ENCODE measurements at places on chromosomes 6 and 20.

DNA sequence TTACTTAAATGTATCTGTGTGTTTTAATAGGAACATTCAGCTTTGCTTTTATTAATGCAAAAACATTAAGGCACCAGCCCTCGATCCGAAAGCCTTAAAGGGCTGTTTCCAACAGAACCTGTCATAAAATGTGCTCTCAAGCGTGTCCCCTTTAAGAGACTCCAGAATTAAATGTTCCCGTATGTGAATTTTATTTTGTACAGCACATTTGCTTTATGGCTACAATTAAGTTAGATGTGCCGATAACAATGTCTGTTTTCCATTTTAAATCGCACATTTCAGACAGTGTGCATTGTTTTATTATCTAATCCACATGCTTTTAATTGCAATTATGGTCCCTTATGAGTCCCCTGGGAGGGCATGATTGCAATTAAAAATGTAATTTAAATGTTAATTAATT, 198.9 kb downstream of the TSHZ2 start:
- no peak for DNase-seq

DNA sequence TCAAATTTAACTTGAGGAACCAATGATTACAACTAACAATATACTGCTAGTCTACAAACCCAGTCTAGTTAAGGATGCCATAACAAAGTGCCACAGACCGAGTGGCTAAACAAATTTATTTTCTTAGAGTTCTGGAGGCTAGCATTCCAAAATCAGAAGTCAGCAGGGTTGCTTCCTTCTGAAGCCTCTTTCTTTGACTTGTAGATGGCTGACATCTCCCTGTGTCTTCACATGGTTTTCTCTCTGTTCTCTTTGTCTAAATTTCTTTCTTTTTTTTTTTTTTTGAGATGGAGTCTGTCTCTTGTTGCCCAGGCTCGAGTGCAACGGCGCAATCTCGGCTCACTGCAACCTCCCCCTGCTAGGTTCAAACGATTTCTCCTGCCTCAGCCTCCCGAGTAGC, 56.1 kb downstream of the NCOA3 start:
- no peak for DNase-seq

- no peak for DNase-seq
Observed at GRCh38 chr20:32749914-32750637, 6.8 kb upstream of the COMMD7 start.

DNA sequence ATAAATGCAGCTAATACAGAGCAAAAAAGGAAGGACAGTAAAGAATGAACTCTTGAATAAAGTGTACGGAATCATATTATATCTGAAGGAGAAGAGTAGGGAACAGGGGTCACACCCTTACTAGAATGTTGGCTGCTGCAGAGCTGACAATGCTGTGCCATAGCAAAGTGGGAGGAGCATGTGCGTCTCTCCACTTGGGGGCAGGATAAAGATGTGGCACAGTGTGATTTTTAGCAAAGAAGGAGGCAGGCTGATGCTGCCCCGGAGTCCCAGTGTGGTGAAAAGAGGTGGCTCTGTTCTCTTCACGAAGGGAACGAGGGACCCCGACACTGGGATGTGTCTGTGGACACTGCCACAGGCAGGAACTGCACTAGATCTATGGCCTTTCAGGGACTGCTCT, 67.5 kb downstream of the INSM1 start:
- no peak for DNase-seq

DNA sequence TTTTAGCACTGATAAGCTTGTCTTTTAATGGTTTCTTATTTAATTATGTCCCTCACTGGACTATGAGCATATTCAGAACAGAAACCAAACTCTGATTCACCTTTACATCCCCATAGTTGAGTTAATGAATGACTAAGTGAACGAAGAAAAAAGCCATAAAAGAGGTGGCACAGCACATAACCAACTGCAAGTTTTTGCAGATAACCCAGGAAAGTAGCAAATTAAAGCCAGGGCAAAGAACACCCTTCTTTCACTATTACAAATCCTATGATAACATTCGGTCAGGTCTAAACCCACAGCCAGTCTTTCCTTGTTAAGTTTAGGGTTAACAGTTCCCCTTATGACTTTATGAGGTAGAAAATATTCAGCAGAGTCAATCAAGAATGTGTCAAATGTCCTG, 102.7 kb downstream of the RIN2 start:
- no peak for DNase-seq

Measured in stimulated activated CD8-positive, alpha-beta memory T cell treated with anti-CD3 and anti-CD28 coated beads, Interleukin-7, amount 100 ng/mL, for 4 hours (primary cell).